ENCODE measurements at places on chromosomes 1 and 21.

GRCh38 chr1:218946147-218946546, 227.5 kb upstream of the LYPLAL1 start:
- DNase-seq: no peak

GRCh38 chr1:240341365-240342250, 249.9 kb downstream of the FMN2 start:
- DNase-seq: no peak

DNA sequence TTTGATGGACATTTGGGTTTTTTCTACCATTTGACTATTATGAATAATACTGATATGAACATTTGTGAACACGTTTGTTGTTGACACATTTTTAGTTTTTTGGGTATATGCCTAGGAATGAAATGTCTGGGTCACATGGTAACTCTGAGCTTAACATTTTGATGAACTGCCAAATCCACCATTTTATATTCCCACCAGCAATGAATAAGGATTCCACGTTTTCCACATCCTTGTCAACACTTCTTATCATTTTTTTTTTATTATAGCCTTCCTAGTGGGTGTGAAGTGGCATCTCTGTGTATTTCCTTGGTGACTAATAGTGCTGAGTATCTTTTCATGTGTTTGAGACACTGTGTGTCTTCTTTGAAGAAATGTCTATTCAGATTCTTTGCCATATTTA, 67.6 kb downstream of the RASAL2 start:
- DNase-seq: no peak

- DNase-seq: no peak
These were observed 47.6 kb downstream of the ATP6V1G3 start for GRCh38 chr1:198492872-198493271.

GRCh38 chr1:100982793-100983192, 42.8 kb downstream of the DPH5 start:
- DNase-seq: no peak

GRCh38 chr1:30872948-30873263, 35.7 kb downstream of the SDC3 start:
- no peak for DNase-seq

DNA sequence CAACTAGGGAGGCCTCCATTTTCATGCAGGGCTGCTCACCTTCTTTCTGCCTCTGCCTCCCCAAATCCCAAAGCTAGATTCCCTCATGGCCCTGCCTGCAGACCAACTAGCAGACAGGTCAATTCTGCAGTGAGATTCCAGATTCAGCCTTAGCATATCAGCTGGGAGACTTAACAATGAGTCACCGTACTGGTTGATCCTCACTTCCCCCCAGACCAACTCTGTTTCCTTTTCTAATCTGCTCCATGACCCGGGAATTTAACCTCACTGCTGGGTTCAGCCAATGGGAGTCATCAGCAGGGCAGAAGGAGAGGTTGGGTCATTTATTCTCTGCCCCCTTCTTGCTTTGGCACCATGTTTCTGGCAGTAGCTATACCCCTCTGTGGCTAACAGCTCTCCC, 140.6 kb upstream of the GRIK3 start:
- no peak for DNase-seq

DNA sequence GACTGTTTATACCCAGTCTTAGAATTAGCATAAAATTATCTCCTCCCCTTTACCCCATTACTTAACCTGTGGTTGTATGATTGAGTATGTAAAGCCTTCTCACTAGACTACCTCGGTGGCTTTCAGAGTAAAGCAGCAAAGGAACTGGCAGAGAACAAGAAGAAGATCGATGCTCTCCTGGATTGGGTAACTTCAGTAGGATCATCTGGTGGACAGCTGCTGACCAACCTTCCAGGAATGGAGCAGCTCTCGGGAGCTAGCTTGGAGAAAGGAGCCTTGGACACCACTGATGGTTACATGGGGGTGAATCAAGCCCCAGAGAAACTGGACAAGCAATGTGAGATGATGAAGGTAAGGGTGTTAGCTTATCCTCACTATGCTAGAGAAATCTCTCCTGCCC, 138.6 kb upstream of the BMP8A start:
- DNase-seq: no peak

GRCh38 chr21:14538483-14538882, 7.6 kb downstream of the SAMSN1 start:
- no peak for DNase-seq

DNA sequence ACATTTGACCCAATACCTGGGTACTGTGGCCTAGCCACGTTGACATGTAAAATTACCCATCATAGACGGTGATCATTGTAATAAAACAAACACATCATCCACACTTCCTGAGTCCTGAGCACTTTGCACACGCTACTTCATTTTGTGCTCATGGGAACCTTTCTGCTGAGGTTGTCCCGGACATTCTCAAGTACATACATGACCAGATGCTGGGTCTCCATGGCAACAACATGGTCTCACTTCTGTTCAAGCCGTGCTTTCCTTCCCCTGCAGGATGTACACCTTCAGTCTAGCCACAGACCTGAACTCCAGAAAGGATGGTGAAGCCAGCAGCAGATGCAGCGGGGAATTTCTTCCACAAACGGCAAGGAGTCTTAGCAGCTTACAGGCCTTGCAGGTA, 22.7 kb downstream of the UBASH3A start:
- DNase-seq: no peak

DNA sequence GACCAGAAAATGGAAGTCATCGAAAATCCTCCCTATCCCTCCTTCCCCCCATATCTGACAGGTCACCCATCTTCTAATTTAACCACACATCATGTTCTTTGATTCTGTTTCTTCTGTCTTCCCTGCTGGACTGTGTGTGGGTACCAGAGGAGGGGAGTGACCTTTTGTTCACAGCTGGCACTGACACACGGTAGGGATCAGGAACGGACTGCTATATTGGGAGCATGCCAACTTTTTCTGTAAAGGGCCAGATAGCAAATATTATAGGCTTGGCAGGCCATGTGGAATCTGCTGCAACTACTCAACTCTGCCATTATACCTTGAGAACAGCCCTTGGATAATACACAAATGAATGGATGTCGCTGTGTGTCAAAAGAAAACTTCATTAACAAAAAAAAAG, 7.5 kb upstream of the TOMM20 start:
- DNase-seq: no peak

DNA sequence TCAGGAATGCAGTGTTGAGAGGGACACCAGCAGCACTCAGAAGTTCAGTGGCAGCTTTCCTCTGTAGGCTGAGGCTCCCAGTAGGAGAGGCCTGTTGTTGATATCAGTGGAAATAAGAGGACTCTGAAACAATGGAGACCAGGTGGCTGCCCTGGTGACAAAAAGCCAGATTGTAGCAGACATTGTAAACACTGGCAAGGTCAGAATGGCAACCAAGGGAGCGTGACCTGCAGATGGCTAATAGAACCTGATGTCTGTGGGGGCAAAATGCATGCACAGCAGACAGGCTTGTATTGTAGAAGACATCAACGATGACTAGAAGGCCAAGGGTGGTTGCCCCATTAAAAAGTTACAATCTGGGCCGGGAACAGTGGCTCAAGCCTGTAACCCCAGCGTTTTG, 53.1 kb upstream of the GPR37L1 start:
- DNase-seq: no peak

GRCh38 chr1:28646040-28646439, 2.4 kb upstream of the RNU11 start:
- no peak for DNase-seq

DNA sequence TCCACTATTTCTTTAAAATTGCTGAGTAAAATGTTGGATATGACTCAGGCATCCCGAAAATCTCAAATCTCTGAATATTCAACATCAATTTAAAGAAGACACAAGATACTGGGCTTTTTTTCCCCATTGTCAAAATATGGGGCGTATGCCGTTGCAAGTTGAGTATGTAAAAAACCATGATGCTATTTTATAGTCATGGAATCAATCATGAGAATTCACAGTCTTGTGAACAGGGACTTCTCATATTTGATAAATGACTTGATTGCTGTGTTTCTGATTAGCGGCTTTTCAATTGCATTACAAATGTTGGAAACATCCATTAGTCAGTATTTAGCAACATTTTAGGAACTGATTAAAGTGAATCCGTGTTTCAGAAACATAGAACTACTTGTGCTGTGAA, 45.3 kb downstream of the SETD4 start:
- DNase-seq: no peak

DNA sequence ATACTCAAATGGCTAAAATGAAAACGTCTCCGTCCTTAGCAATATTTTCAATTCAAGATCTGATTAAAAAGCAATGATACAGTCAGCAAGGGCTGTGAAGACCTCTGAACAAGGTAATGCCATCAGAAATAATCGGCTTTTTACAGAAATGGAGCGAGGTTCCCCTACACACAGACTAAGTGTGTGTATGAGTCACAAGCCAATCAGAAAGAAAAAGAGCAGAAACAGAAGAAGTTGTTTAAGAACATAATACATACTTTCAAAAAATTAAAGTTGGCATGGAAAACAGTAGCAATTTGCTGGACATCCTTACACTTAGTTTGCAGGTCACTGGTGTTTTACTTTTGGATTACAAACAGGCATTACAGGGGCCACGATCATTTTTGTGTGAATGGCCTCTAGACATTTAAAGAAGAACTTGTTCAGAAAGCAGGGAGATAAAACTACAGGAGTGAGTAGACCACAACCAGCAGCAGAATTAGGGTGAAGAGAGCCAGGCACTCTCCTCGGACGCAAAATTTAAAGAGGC, 350.0 kb upstream of the RUNX1 start:
- no peak for DNase-seq

DNA sequence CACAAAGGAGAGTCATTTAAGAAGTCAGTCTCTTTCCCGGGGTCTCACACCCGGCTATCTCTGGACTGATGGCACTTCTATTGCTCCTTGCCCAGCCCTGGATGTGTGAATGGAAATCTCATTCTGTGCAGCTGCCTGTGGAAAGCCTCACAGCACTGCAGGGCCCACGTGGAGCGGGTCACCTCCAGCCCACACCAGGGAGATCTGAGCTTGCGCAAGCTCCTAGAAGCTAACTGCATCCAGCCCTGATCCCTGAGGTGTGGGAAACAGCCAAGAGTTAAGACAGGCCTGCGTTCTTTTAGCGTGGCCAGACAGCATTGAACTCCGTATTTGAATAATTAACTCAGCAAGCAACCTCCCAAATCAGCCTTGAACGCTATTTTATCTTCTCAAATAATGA, 150.5 kb downstream of the LRIG2 start:
- DNase-seq: no peak

GRCh38 chr1:181107711-181108110, 19.2 kb downstream of the IER5 start:
- DNase-seq: no peak

- no peak for DNase-seq
These were observed 68.2 kb downstream of the MAB21L3 start for GRCh38 chr1:116179419-116179818.
